ENCODE measurements at places on chromosomes 2 and 18.

DNA sequence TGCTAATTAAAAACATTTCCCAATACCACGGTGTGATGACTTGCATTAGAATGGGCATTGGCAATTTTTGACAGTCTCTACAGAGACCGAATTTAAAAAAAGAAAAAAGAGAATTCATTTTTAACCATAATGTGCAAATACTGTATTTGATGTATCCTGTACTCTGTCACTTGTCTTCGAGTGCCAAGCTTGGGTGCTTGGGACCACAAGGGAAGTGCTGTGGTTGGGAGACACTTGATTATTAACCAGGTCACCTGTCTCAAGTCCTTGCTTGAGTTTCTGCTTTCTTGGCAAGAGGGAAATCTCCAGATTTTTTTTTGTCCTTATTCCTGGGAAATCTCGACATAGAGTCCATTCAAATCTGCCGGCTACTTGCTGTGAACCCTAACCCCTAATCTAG, 209.0 kb downstream of the MC4R start:
- no peak for DNase-seq

DNA sequence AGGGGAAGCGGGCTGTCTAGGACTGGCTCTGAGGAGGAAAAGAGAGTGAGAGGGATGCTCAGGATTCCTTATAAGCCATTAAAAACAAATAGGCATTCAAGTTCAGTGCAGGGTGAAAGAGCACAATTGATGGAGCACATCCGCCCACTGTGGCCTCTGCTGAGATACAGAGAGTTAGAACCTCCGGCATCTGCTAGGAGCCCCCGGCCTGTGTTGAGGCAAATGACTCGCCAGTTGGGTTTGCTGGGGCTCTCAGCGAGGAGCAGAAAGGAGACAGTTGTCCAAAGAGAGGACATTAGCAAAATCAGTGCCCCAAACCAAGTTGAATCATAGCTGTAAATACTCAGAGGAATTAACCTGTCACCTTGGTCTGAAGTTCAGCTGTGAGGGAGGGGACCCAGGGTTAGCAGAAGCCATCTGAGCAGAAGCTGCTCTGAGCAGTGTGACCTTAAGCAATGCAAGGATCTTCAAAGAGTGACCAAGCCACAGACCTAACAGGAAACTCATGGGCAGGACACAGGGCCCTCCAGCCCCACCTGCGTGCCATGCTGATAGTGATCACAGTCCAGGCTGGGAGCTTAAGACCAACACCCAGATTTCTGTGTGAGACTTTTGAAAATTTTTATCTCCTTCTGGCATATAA, 23.3 kb upstream of the IL18RAP start:
- DNase-seq: no peak

- DNase-seq: no peak
These were observed 13.2 kb upstream of the SERTAD2 start for GRCh38 chr2:64666810-64667438.

GRCh38 chr2:43946685-43947084, 49.1 kb downstream of the LRPPRC start:
- DNase-seq: no peak

GRCh38 chr2:168030862-168031624, 216.4 kb downstream of the STK39 start:
- no peak for DNase-seq

DNA sequence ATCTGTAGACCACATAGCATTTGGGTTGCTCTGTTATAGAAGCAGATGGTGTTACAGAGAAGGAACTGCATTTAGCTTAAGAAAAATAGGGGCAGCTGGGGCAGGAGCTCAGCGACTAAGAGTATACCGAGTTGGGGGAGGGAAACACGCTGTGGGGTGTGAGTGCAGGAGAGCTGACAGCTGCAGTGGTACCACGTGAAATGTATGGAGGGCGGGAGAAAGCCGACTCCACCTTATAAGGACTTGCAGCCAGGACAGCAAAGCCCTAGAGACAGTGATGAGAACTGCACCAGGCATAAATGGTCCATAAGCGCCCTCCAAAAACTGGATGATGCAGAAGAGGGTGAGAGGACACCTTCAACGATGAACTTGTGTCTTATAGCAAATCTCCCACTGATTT, 237.6 kb downstream of the PRKCE start:
- no peak for DNase-seq

DNA sequence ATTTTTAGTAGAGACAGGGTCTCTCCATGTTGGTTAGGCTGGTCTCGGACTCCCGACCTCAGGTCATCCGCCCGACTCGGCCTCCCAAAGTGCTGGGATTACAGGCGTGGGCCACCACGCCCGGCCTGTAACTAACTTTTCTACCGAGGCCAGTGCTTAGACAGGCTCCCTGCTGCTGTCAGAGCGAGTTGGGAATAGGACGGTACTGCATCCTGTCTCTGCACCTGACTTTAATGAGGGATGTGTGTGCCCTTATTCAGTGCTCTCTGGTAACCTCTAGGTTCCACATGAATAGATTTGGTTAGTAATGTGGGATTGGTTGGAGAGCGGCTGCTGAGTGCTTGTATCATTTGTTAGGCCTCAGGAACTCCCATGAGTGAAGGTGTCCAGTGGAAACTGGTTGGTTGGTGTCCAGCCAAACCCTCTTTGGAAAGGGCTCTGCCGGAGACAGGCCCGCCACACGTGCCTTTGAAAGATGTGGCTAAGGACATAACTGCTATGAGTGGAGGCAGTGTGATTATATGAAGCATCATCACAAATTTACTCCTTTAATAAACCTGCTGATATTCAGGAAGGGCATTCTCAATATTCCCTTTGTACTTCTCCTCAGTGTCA, 36.6 kb downstream of the MYOM1 start:
- DNase-seq: no peak

DNA sequence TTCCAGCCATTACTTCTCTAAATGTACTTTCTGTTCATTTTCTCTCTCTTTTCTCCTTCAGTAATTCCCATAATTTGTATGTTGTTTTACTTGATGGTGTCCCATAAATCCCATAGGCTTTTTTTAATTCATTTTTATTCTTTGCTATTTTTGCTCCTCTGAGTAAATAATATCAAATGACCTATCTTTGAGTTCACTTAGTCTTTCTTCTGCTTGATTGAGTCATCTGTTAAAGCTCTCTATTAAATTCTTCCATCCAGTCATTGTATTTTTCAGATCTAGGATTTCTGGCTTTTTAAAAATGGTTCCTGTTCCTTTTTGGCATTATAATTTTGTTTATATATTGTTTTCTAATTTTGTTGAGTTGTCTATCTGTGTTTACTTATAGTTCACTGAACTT, 13.5 kb downstream of the SP100 start:
- no peak for DNase-seq

All from hematopoietic multipotent progenitor cell treated with erythropoietin and hydrocortisone succinate and interleukin-3 and kit ligand, for 17 days (in vitro differentiated cells).